ENCODE measurements at places on chromosomes 7 and 10.

DNA sequence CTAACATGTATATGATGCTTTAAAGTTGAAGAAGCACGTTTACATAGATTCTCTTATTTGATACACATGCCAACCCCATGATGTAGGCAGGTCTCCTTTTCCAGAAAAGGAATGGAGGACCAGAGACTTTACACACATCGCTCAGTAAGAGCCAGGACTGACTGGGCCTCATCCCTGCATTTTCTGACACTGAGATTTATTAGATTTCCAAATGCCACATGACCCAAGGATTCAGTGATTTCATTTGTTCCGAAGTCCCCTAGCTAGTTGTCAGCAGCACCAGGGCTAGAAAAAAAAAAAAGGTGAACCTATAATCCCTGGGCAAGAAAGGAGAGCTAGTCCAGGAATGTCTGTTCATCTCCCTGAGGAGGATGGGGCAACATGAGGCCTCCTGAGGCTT is 143.3 kb upstream of the AGK start:
- DNase-seq: no peak

GRCh38 chr10:100847440-100847839 is 65.3 kb upstream of the SLF2 start:
- DNase-seq: no peak

- DNase-seq: peak; percentile 23
These were observed 4.4 kb downstream of the LDB1 start for GRCh38 chr10:102115775-102116174.

DNA sequence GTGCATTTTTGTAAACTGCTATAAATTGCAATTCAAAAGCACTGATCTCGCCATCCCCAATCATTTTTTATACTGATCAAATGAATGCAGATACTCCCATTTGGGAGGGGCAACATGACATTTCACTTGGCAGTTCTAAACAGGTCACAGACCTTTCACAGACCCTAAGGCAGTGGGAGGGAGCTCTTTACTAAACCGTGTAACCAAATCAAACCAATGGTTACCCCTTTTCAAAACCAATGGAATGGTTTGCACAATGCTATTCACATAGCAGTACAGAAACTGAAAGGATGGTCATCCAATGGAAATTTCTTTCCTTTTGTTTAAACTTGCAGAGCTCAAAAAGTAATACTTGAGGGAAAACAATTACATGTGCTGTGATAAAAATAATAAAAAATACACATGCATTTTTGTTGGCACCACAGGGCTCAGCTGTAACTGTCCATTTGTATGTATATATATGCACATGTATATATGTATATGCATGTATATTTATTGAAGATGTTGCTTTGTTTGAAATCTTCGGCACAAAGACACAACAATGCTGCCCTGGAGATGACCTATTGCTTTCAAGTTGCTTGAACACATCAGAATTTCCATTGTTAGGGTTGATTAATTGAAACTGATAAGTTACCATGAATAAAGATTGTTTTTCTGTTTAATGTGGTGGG is 14.0 kb downstream of the PTF1A start:
- no peak for DNase-seq

DNA sequence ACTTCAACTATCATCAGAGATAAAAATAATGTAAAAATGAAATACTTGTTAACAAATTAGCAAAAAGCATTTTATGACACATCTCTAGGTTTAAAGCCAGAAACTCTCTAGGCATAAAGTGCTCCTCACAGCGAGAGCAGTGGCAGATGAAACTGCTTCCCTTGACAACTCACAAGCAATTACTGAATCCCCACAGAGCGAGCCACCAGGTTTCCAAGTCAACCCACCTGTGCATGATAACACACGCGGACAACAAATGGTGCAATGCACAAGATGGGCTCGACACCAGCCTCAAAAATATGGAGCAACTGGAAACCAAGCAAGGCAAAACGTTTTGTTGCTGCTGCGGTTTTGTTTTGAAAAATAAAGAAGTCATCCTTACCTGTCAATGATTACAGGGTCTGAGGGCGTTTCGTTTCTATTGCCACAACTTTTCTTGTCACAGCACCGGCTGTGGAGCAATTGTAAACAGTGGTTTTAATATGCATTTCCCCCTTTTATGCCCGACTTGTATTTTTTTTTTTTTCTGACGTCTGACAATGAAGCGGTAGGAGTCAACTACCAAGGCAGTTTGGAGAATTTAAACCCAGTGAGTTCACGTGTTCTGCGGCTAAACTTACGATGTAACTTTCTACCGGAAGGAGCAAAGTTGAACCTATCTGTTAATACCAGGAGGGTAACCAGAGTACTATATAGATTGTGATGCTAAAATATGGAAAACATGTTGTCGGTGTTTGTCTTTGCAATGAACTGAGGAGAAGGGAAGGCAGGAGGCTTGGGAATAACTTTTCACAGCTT is 7.0 kb downstream of the EBF3 start:
- DNase-seq: no peak

DNA sequence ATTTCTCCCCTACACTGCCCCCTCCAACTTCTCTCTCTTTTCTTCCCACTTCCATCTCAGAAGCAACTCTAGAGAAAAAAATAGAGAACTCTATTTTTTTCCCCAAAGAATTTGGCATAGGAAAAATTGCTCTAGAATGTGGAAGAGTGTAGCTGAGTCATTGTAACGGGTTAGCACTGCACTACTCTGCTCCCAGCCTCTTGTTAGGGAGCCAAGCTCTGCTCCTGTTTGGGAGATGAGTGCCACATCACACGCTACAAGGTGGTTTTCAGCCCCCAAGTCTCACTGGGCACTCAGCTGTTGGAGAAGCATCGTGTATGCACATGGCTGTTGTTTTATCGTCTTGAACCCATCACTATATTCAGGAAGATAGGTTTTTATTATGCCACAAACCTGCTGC is 136.4 kb downstream of the BMPER start:
- DNase-seq: no peak

- DNase-seq: no peak
These were observed 16.0 kb downstream of the CASP7 start for GRCh38 chr10:113695691-113696090.

GRCh38 chr7:94041529-94041928 is 37.4 kb upstream of the BET1 start:
- no peak for DNase-seq

DNA sequence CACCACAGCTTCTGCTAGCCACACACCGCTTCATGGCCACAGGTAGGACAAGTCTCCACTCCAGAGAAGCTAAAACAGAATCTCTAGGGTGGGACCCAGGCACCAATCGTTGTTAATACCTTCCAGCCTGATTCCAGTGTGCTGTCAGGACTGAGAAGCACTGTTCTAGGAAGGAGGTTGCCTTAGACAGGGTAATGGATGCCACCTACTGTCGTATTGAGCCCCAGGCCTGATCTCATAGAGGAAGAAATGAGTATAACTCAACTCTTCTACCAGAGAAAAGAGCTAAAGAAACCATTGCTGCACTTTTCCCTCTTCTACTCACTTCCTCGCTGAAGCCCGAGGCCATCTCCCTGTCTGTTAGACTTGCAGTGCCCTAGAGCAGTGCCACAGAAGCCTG is 31.8 kb downstream of the CNNM1 start:
- DNase-seq: no peak

- DNase-seq: no peak
These were observed 8.0 kb downstream of the SAR1A start for GRCh38 chr10:70162151-70162891.

DNA sequence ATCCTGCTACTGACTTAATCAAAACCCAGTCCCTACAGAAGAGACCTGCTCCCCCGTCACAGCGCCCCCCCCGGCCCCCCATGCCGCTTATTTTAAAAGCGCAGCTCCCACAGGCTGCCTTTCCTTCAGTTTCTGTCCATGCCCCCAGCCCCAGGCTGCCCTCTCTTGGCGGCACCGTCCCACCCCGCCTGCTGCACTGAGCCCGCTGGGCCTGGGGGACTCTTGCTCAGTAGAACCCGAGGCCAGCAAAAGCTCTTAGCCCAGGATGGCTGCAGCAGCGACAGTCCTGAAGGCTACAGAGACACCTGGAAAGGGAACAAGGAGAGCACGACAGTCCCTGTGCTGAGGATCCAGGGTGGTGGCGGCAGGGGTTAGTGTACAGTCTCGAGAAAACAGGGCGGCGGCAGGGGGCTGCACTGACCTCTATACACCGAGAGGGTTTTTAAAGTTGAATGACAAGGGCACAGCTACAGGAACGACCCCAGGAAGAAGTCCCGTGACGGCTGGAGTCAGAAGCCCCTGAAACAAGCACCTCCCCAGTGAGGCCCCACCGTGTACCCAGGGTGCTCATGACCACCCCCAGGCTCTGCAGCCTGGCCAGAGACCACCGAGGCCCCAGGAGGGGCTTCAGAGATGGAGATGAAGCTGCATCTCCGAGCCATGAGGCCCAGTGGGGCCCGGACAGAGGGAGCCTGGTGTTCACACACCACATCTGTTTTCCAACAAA is 54.4 kb downstream of the ZRANB1 start:
- no peak for DNase-seq

DNA sequence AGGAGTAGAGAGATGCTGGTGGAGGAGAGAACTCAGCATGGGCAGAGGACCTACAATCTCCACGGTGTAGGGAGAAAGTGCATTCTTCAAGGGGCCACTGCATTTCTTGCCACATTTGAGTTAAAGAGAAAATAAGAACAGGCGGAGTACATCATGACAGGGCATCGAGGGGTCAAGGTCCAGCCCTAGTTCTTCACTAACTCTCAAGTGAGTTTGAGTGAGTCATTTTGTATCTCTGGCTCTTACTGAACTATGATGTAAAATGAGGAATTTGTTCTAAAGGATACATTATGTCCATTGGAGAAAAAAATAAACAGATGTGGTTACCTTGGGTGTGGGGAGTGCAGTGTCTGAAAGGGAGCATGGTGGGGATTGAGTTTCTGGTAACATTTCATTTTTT is 182.9 kb downstream of the XPNPEP1 start:
- DNase-seq: no peak

- DNase-seq: no peak
These were observed 25.3 kb downstream of the FRMPD2 start for GRCh38 chr10:48249004-48249762.

DNA sequence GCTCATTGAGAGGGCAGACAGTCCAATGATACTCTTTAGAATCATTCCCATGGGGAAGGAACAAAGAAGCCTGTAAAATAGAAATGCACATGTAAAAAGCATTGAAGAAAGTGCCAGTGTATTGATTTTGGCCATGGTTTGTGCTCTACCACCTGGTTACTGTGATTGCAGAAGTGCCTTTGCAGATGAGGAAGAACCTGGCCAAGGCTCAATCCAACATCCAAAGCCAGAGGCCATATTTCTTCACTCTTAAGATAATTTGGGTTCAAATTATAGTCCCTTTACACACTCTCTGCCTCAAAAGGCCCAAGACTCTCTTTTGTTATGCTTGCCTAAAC is 122.1 kb downstream of the EGFR start:
- DNase-seq: no peak

DNA sequence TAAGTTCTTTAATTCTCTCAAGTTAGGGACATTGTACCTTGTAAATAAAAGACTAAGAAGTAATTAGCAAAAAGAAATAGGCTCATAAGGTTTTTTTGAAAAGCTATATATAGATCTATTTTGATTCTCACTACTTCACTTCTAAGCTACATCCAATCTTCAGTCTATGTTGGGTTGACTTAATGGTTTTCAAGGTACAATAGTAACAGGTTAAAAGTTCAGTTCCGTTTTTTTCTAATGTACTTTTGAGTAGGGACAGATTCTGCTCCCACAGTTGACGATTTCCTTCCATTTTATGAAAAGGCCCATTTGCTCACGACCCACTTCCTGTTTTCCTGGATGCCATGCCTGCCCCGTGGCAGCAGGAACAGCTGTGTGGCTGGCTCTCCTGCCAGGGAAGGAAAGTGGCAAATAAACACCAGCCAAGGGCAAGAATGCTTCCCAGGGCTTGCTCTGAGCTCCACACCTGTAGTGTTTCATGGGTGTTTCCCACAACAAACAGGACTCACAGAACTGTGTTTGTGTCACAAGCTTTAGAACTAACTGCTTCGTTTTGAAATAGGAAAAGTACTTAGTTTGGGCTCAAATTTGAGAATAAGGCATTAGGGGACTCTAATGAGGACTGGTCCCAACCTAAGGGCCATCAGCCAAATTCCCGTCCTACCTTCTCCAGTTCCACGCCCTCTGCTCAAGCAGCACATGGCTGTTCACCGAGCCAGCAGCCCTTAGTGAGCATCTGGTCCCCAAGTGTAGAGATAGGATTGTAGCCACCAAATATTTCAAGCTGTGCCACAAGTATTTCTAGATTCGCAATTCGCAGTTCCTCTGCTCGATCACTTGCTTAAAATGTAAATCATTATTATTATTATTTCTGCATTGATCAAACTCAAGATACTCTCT is 240.7 kb downstream of the COBL start:
- no peak for DNase-seq

DNA sequence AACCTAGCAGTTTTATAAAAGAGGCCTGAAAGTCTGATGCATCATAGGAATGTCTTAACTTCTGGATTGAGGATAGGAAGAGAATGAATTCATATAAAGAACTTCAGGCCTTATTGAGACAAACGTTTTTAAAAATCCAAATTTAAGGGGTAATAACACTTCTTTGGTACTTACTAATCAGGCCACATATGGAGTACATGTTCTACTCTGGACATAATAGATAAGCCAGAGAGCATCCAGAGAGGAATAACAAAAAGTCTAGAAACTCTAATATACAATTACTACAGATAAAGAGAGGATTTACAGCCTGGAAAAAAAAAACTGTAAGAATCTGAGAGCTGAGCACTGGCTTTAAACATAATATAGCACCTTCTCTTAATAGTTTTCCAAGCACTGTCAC is 2.9 kb downstream of the MTPAP start:
- DNase-seq: no peak

DNA sequence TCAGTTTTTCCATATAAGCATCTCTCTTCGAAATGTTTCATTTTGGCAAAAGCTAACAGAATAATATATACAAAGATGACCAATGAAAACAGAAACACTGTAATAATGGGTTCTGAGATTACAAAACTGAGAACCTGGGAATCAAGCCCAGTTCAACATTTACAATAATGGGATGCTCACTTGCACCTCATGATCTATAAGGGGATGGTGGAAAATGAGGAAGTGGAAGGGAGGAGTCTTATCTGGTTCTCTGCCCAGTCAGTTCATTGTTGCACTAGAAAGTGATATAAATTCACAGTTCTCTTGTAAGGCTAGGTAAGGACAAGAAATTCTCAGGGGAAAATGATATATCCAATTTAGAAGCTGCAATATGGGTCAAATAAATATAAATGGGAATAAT is 31.7 kb upstream of the RHOBTB1 start:
- no peak for DNase-seq

All from central memory CD4-positive, alpha-beta T cell (primary cell).